Cortex of kidney (tissue), 1 donor: ENCODE measurements at places on chromosomes 16 and 17.

- DNase-seq = no peak
Observed at GRCh38 chr17:79997011-79997660, 38.5 kb downstream of the TBC1D16 start.

DNA sequence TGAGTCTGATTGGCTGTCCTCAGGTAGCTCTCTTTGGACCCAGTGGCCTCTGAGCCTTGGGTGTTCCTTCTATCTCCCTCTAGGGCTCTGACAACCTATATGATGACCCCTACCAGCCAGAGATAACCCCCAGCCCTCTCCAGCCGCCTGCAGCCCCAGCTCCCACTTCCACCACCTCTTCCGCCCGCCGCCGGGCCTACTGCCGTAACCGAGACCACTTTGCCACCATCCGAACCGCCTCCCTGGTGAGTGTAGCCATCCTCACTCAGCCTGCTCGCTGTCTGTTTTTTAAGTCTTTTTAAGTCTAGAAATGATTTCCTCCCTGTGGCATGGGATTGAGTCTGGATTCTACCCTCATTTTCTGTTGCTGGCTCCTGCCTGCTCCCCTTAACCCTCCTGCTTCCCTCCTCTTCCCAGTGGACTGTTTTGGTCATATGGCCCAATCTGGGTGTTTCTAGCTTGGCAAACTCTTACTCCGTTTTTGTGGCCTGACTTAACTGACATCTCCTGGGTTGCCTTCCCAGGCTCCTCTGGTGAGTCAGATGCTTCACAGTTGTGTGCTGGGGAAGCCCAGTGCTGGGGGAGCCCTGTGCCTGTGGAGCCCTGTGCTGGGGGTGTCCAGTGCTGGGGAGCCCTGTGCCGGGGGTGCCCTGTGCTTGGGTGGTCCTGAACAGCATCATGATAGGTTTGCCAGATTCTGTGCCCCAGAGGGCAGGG lies 9.9 kb downstream of the TAOK2 start:
- DNase-seq = no peak

- DNase-seq = no peak
Observed at GRCh38 chr17:34613064-34614019, 34.0 kb downstream of the TMEM132E start.

DNA sequence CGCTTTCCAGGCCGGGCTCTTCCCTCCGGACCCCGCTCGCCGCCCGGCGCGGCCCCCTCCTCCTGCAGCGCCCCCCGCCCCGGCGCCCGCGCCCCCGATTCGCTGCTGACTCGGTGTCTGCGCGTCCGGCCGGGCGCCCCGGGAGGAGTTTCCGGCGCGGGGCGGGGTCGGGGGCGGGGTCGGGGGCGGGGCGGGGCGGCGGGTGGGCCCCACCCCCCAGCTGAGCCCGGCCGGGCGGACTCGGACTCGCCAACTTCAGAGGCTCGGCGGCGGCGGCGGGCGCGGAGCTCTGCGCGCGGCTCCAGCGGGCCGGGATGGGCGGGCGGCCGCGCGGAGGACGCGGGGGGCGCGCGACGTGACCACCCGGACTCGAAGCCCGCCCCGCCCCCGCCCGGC lies at the start of gene METRNL:
Gene METRNL (plus strand): TSS at position 258 of the 396 bp plus-strand sequence. CDS start 207 bp downstream, outside the sequence.
- no peak for DNase-seq

DNA sequence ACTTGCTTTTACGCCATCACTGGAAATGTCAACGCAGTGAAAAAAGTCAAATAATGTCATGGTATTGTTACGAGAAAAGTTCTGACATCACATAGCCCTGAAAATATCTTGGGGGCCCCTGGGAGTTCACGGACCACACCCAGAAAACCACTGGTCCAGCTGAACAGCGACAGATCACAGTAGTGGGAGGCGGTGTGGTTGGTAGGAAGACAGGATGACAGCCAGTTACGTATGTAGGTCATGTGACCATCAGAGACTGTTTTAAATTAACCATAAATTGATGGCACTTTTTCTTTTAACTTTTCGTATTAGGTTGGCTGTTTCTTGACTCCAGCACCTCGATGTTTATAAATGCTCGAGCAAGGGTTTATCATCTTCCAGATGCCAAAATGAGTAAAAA lies 11.9 kb downstream of the ERCC4 start:
- DNase-seq = no peak

DNA sequence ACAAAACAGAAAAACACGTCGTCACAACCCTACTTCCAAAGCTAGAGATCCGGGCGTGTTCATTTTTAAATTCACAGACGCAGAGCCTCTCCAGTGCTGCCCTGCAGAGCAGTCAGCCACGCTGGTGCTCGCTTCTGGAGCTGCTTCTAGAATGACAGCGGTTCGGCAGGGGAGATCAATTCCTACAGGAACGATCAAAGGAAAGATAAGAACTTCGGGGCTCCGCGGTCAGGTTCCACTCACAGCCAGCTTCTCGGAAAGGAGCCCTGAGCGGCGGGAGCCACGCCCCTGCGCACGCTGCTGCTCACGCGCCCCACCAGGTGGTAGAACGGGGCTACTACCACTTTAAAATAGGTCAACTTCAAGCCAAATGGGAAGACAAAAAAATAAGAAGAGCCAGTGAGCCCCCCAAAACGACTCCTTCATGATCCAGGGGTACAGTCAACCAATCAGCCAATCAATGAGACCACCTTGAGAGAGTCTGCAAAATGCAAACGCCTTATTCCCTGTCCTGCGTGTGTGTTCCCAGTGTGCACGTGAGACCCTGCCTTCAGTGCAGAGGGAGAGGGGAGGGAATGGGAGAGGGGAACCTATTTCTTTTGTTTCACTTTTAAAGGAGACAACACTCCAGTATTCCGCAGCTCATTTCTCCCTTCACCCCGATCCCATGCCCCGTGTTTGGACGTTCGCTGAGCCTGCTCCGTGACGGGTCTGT lies 209.7 kb downstream of the RBFOX3 start:
- no peak for DNase-seq

DNA sequence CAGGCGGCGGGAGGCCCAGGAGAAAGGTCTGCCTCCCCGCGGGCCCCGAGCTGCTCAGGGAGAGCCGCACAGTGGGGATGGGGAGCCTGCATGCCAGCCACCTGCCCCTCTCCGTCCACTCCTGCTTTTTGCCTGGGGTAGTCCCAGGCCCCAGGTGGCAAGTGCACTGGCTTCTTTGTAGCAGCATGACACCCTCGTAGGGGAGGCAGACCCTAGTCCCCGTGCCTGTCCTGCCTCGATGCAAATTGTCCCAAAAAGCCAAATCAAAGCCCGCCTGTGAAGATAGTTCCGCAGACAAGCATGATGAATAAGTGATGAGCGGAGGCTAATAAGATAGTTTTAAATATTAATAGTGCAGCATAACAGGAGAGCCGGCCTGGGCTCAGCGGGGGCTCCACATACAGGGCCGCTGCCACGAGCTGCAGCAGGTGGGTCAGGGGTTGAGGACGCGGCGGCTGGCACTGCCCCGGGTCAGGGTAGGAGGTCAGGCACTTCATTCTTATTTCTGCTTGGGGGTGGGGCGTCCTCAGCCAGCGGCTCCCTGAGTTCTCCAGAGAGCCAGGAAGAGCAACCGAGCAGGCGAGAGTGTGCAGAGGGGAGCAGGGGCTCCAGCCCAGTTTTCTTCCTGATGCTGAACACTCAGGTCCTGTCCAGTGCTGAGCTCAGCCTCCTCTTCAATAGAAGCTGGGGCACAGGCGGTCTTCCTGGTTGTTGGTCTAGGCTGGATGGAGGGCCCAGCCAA lies 26.8 kb downstream of the GINS2 start:
- DNase-seq = no peak

DNA sequence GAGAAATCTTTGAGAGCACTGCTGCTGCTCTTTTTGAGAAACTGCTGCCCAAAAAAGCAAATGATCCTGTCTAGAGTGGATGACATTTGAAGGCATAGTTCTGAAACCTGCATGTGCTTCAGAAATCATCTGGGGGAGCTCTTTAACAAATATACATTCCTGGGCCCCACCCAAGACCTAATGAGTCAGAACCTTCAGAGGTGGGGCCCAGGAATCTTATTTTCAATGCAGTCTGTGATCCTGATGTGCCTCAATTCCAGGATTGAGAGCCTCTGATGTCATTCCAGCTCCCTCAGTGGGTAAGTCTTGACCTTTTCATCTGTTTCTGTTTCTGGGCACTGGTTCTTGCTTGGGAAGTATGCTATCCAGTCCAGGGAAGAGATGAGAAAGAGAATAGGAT lies 42.3 kb downstream of the HNF1B start:
- DNase-seq = no peak

GRCh38 chr17:79168486-79169055 lies 93.9 kb downstream of the ENGASE start:
- no peak for DNase-seq

DNA sequence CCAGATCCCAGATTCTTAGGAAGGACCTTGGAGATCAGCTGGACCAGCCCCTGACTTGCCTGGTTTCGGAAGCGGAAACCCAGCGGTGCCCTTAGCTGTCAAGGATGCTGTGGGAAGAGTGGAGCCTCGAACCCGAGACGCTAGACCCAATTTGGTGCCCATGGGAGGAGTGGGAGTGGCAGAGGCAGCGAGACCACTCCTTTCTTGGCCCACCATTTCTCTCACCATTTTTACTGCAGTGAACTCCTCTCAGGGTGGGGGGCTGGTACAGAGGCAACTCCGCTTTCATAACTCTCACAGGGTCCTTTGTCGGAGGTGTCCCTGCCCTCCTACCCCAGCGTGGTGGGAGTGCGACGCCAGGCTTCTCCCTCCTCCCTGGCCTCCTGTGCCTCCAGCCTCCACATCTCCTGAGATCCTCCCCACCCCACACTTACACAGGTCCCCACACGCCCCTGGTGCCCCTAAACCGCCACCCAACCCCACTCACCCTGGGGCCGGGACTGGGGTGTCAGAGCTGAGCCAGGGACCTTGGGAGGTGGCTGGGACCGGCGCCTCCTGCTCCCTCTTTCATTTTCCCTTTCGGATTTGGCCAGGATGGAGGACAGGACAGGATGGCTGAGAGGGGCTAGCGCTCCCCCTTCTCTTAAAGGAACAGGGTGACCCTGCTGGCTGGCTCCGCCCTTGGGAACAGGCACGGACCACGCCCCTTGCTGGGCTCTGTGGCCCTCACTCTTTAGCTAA lies at the start of gene GJD3:
Gene GJD3 (minus strand): TSS at position 617 of the 741 bp plus-strand sequence. CDS start 922 bp downstream, outside the sequence.
- DNase-seq = no peak

- no peak for DNase-seq
Observed at GRCh38 chr17:2023692-2024571, 1.2 kb downstream of the RTN4RL1 start.

- no peak for DNase-seq
Observed at GRCh38 chr17:51430591-51430990, 170.2 kb downstream of the UTP18 start.

GRCh38 chr17:8844229-8845218 lies 22.9 kb downstream of the PIK3R6 start:
- no peak for DNase-seq

DNA sequence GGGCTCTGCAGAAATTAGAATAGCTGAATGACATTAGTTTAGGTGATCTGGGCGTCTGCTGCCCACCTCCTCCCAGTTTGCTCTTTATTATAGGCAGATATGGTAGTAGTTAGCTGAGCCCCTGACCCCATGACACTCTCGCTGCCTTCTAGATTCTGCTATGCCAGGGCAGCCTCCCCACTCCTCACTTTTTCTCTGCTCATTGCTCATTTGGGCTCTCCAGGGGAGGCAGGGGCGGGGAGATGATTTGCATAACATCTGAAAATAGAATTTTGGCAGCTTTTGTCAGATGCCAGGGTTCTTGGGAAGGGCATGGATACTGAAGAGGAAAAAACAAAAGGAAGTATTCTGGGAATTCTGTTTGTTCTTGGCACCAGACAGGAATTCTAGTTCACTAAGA lies 78.0 kb upstream of the GAS7 start:
- DNase-seq = no peak

DNA sequence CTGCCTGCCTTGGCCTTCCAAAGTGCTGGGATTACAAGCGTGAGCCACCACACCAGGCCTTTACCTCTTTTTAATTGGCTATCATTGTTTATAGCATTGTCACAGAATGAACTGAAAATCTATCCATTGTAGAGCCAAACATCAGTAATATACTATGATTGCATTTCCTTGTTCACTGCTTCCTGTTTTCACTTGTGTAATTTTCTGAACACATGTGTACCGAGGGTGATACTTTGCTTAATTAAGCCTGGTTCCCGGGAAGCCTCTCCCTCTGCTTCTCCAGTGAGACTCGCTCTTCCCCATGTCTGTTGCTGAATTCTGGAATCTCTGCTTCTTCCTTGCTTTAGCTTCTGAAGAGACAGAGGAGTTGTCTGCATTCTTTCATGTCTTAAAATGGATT lies 33.1 kb downstream of the POLR3E start:
- no peak for DNase-seq

- DNase-seq = no peak
Observed at GRCh38 chr17:82887255-82888164, 47.7 kb upstream of the ZNF750 start.

DNA sequence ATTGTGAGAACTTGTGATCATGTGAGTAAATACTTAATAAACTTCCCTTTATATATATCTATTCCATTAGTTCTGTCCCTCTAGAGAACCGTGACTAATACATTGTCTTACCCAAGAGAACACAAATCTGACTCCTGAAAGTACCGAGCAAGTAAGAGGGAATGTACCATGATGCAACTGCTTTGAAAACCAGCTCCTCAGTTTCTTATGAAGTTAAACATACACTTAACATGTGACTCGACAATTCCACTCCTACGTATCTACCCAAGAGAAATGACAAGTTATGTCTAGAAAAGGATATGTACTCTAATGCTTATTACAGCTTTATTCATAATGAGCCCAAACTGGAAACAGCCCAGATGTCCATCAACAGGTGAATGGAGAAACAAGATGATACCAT lies 8.8 kb upstream of the GJD3 start:
- DNase-seq = no peak

DNA sequence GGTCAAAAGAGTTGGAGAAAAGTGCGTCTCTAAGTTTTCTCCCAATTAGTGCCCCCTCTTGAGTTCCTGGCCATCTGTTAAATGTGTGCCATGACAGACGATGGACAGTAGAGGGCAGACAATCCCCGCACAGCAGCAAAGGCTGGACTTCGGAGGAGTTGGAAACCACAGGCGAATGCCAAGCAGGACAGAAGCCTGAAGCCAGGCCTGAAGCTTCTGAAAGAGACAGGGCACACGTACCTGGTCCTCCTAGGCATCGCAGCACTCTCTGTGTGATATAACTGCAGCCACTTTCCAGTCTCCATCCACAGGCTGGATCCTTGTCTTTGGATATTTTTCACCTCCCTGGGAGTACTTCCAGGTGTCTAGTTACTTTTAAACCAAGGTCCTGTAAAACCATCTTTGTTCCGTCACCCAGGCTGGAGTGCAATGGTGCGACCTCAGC lies 14.5 kb downstream of the C17orf100 start:
- DNase-seq = no peak

DNA sequence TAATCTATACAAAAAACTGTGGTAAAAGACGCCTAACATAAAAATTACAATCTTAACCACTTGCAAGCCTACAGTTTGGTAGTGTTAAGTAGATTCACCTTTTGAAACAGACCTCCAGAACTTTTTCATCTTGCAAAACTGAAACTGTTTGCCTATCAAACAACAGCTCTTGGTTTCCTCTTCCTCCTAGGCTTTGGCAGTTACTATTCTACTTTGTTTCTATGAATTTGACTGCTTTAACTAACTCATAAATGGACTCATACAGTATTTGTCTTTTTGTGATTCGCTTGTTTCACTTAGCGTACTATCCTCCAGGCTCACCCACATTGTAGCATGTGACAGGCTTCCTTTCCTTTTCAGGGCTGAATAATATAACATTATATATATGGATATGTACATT lies 97.0 kb downstream of the PRKCA start:
- no peak for DNase-seq
